Head of caudate nucleus (tissue), 42 donors: ENCODE measurements at places on chromosomes 7 and 10.

GRCh38 chr10:129467359-129468064 lies 471 bp downstream of the MGMT start:
- no peak for DNase-seq

DNA sequence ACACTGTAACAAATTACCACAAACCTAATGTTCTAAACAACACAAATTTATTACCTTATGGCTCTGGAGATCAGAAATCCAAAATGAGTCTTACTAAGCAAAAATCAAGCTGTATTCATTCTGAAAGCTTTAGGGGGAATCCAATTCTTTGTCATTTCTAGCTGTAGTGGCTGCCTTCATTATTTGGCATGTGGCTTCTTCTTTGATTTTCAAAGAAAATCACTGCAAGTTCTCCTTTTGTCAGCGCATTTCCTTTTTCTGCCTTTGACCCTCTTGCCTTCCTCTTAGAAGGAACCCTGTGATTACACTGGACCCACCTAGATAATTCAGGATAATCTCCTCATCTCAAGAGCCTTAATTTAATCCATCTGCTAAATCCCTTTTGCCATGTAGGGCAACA lies 36.9 kb downstream of the ZPBP start:
- DNase-seq, result no peak

- DNase-seq, result peak; percentile 39
These were observed 118.3 kb upstream of the KMT2E start for GRCh38 chr7:104895522-104896236.

DNA sequence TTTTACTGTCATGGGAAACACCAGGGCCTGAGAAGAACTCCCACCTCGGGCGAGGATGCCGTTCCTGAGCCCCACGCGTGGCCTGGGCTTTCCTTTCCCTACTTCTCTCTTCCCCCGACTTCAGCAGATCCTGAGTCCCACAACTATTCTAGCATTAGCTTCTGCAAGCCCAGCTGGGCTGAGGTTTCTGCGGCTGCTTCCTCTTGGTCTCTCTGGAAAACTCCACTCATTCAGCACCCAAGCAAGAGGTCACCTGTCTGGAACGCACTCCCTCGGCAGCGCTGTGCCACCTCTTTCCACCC lies 761 bp upstream of the DOCK1 start:
- no peak for DNase-seq

GRCh38 chr10:24904824-24905223 lies 47.6 kb downstream of the PRTFDC1 start:
- DNase-seq, result no peak

DNA sequence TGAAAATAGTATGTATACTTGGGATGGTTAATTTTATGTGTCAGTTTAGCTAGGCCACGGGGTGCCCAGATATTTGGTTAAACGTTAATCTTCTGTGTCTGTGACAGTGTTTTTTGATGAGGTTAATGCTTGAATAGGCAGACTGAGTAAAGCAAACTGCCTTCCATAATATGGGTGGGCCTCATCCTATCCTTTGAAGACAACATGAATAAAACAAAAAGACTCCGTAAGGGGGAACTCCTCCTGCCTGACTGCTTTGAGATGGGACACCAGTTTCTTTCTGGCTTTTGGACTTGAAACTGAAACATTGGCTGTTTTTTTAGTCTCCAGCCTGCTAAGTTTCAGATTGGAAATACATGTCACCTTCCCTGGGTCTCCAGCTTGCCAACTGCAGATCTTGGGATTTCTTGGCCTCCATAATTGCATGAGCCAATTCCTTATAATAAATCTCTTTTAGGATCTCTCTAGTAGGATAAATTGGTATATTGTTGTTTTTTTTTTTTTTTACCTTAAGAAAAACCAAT lies 59.9 kb upstream of the GLCCI1 start:
- DNase-seq, result no peak

- no peak for DNase-seq
These were observed 140.9 kb upstream of the NRBF2 start for GRCh38 chr10:62992145-62992721.

- DNase-seq, result no peak
These were observed 299.2 kb upstream of the LRGUK start for GRCh38 chr7:133827707-133828623.

DNA sequence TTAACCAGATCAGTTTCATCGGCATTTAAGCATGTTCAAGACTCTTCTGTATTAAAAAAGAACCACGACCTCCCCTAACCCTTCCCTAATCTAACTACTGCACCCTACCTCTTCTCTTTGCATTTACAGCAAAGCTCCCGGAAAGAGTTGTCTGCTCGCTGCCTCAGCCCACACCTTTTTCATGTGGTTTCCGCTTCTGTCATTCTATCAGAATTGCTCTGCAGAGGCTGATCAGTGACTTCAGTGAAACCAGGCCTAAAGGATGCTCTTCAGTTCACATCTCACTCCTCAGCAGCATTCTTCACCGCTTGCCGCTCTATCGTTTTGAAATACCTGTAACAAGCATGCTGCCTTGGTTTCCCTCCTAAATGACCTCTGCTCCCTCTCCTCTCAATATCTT lies 160.9 kb downstream of the SDK1 start:
- DNase-seq, result no peak

DNA sequence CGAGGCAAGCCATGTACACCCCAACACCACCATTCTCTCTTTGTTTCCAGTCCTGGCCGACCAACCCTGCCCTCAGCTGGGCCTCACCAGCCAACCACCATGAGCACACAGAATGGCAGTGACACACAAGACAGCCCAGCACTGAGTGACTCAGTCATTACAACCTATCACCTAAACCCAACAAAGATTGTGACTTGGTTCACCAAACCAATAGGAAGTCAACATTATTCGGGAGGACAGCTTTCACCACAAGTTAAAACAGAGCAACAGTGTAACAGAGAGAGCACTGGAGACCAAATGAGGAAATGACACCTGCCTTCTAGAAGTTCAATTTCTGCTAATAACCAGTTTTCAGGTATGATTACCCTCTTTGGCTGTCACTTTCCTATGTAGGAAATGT lies 72.1 kb downstream of the DNMBP start:
- no peak for DNase-seq

GRCh38 chr7:68691261-68692216 lies 906.7 kb upstream of the AUTS2 start:
- DNase-seq, result no peak

DNA sequence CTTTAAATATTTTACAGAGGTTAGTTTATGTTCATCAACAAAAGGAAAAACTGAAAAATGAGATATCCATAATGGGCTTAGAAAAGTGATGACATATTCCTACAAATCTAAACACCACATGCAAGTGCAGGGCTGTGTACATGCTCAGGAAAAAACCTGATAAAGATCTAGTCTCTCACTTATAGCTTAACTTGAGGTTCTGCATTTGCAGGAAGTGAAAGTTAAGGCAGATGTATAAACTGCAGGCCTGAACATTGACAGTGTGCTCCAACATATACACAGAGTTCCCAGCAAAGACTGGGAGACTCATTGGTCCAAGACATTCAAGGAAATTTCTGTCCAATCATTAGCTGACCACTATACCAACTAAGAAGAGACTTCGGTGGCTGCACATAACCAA lies 63.8 kb upstream of the RET start:
- no peak for DNase-seq

DNA sequence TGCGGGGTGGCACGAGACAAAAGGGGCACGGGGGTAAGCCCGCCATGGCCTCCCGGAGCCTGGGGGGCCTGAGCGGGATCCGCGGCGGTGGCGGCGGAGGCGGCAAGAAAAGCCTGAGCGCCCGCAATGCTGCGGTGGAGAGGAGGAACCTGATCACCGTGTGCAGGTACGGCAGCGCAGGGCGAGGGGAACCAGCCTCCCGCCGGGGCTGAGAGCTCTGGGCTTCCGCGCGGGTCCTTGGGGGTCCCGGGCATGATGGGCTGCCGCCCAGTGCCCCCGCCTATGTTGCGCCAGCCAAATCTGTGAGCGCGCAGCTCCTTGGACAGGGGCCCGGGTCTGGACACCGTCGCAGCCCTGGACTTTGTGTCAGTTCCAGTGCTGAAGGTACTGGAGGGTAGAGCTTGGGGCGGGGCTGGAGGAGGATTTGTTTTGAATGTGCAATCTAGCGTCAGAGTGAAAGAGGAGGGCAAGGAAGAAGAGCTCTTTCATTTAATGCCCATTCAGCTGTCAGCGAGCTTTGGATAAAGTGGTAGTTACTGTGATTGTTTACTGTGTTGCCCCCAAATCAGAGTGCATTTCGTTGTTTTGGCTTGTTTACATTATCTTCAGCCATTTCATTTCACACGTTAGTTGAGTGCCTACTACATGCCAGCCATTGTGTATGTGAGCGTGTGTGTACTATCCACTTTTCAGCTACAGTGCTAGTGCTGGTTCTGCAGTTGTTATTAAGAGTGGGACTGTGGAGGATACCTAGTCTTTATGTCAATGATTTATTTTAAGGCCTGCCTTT lies 777 bp downstream of the RUNDC3B start:
- DNase-seq, result peak; percentile 61

GRCh38 chr7:118420888-118421287 lies 196.4 kb downstream of the ANKRD7 start:
- no peak for DNase-seq

GRCh38 chr10:105714728-105715127 lies 1073.6 kb downstream of the SORCS3 start:
- no peak for DNase-seq

GRCh38 chr7:70131817-70132216 lies 533.5 kb downstream of the AUTS2 start:
- DNase-seq, result no peak

DNA sequence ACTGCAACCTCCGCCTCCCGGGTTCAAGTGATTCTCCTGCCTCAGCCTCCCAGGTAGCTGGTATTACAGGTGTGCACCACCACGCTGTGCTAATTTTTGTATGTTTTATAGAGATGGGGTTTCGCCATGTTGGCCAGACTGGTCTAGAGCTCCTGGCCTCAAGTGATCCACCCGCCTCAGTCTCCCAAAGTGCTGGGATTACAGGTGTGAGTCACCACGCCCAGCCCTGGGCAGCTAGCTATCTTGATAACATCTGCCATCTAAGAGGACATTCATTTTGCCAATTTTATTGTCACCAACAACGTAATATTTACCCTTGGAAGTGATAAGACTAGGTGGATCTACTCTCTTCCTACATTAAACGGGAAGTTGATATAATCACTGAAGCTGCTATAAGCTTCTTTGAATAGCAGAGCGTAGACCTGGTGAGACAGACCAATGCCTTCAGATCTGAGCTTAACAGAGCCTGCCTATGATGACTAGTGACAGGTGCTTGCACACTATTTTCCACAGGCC lies 39.7 kb upstream of the SLC35B4 start:
- DNase-seq, result no peak

GRCh38 chr7:129498021-129498420 lies 4.3 kb upstream of the SMKR1 start:
- DNase-seq, result no peak
